ENCODE measurements at places on chromosomes 7 and 10.

DNA sequence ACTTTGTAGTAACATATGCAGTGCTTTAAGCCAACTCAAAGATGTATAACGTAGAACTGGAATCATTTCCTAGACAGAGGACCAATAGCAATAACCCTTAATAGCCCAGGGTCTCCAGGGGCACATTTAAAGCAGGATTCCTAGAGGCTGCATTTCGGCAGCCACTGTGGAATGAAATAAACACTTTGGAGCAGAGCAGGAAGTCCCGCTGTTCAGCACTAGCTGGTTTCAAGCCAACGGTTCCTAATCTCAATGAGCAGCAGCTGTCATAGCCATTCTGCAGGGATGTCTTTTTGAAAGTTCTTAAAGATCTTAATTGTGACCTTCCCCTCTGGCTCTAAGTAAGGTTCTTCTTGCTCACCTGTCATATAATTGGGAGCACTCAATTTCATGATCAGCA, 18.4 kb upstream of the MACROH2A2 start:
- DNase-seq, result no peak

DNA sequence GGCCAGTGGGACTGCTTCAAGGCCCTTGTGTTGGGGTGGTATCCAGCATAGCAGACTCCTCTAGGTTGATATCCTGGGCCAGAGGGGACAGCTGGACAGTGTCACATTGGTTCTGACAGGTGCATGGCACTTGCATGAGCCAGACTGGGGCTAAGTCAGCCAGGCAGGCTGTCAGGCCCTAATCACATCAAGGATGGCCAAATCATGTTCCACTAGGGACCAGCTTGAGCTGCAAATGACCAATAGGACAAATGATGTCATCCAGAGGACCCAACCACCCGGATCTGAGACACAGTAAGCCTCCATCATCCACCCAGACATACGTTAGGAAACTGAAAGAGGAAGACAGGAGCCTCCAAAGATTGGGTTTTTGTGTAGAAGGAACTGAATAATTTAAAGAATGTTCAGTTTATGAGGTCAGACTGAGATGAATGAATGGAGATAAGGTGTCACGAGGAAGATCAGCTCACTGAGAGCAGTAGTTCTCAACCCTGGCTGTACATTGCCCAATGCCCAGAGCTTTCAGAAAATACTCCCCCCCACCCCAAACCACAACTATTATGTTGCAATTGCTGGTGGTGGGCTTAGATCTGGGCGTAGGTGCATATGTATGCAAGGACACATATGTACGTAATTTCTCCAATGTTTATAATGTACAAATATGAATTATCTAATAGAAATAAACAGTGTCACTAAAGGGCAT, 75.2 kb upstream of the INHBA start:
- DNase-seq, result no peak

GRCh38 chr10:116587878-116588591, 2.7 kb upstream of the PNLIPRP1 start:
- no peak for DNase-seq

- DNase-seq, result no peak
Observed at GRCh38 chr10:105837951-105838350, 1196.9 kb downstream of the SORCS3 start.

DNA sequence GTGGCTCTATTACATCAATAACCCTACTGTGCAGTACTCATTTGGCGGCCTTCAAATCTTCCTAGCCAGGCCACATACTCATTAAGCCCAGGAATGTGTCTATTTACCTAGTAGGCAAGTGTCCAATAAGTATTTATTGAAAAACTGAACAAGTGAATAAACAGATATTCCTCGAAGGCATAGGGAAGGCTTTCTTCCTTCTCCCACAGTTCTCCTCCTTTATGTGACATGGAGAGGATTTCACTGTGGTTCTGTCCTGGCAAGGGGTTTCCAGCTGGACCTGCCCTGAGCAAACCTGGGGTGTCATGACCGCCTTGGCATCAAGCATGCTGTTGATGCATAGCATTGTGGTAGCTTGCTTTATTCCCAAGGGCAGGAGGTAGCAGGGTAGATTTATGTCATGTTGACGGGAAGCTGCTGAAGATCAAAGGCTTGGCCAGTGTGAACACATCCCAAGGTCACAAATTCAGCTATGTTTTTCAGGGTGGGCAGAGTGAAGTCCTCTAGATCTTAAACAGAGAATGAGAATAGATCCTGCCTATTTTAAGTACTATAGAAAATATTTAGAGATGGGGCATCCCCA, 195.1 kb downstream of the INHBA start:
- DNase-seq, result no peak

GRCh38 chr10:28365840-28366239, 63.0 kb upstream of the MPP7 start:
- DNase-seq, result no peak

Measured in natural killer cell (primary cell).